Bone marrow (tissue), 2 donors: ENCODE measurements at places on chromosomes 6 and 20.

GRCh38 chr6:71367756-71368155 lies 79.1 kb downstream of the OGFRL1 start:
- DNase-seq, result no peak

- no peak for DNase-seq
These were observed 130.6 kb upstream of the INSM1 start for GRCh38 chr20:20237093-20237959.

DNA sequence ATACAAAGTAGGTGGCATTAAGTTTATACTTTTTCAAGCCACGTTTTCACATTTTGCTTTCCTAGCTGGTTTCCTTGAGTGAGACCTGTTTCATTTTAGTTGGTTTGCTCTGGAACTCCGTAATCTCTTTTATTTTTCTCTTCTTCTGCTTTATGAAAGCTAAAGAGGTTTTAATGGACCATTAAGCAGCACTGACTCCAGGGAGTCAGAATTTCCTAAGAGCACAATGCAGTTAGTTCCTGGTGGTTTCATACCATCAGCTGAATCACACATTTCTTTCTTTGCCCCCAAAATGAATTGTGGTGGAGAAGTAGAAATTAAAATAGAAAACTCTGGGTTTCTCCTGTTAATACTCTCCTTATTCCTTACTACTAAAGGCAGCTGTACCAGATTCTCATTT lies 3.4 kb downstream of the OPN5 start:
- no peak for DNase-seq

DNA sequence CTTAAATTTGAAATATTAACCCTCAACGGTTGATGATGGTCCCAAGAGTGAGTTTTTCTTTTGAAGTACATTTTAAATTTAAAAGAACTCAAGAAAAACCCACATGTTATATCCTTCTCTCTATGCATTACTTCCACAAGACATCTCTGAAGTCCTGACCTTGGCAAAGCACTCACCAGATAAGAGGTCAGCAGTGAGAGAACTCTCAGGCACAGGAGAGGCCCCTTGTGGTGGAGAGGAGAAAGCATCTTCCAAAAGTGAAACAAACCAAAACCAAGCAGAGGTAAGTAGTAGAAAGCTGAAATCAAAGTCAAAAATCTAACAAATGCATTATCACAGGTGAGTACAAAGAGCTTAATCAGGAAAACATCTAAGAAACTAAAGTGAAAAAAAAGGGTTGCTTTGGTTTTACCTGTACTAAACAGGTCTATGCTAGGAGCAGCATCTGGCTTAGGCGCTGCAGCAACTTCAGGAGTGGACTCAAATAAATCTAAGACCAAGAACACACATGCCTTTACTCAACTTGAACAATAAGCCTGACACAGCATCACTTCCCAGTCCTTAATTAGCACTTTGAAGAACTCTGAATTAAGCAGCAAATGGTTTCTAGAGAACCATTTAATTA lies 80.5 kb downstream of the PRSS35 start:
- peak; percentile 17 for DNase-seq

GRCh38 chr6:105745464-105746129 lies 340.5 kb upstream of the PRDM1 start:
- no peak for DNase-seq

- DNase-seq, result no peak
These were observed 2.5 kb downstream of the ADRM1 start for GRCh38 chr20:62305149-62305764.

DNA sequence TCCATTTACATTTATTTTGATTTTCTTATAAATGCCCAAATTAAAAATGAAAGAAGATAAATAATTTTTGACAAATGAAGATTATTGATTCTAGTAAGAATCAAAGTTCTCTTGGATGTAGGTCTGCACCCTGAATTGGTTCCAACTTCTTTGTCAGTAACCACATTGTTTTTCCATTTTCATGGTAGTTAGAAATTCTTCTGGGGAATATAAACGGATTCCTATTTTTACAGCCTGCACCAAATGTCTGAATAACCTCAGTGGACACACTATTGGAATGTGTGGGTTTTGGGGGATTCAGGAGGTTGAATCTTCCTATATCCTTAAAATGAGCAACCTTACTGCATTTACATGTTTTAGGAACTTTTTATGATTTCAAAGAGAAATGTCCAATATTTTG lies 1085.3 kb upstream of the MAP3K7 start:
- no peak for DNase-seq

DNA sequence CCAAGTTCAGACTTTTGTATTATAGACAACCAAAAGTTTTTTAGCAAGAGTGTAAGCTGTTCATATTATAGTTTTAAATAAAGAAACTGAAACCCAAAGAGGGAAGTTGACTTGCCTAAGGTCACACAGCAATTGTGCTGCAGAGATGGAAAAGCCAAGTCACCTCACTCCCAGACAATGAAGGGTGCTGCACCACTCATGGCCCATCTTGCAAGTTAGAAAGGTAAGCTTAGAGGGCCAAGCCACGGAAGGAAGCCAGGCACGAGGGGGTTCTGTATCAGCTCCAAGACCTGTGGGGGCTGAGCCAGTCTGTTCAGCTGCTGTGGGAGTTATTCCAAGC lies 860 bp downstream of the DEFB124 start:
- DNase-seq, result no peak

DNA sequence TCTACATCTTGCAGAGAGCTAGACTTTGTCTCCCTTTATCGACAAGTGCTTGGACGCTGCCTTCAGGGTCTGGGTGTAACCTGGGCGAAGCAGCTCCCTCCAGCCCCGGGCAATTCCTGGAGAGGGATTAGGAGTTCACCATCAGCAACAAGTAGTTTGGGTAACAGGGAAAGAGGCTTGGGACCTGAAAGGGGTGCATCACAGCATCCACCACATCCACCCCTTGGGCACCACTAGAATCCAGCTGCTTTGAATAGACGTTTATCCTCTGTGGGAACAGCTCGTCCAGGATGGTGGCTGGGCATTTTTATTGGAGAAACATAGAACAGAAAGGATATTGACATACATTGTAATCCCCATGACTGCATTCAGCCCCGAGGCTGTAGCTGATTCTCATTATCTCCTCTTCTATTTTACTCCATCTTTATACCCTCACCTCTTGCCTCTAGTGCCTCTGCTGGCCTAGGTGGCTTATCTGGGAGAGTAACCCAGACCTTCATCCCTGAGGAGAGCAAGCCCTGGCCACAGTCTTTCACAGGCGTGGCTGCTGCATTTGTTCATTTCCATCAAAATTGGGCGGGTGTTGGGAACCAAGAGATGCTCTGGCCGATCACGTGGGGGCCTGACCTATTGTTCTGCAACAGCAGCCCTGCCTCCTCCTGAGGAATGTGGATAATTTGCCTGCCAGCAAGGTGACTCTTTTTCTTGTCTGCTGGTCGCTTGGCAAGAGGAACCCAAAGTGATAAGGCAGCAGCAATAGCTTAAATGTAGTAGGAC lies 109.2 kb upstream of the RALGAPA2 start:
- no peak for DNase-seq
